ENCODE measurements at places on chromosomes 13 and 19.
A peak's percentile ranks its signal among the peaks of the same experiment; 100 is the strongest.

GRCh38 chr19:53019684-53020083 is 6.0 kb downstream of the ERVV-1 start:
- no peak for DNase-seq

- no peak for DNase-seq
Measured at GRCh38 chr19:29268103-29268502, 55.2 kb upstream of the UQCRFS1 start.

GRCh38 chr13:19665427-19665859 is 32.0 kb downstream of the MPHOSPH8 start:
- DNase-seq, result no peak

DNA sequence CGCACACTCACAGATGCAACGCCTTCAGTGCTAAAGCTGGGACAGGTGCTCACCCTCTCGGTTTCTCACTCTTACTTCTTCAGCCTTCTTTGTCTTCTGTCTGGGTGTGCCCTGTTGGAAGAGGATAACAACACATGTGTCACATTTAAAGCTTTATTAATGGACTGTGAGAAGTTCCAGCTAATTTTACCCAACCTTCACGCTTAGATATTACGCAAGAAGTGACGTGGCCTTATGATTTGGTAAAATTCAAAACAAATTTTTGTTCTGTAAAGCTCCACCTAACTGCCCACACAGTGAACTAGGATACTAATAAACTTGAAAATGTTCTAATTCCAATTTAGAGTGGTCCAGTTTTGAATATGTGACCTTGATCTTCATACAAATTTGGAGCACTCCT is 66.7 kb upstream of the LRCH1 start:
- no peak for DNase-seq

DNA sequence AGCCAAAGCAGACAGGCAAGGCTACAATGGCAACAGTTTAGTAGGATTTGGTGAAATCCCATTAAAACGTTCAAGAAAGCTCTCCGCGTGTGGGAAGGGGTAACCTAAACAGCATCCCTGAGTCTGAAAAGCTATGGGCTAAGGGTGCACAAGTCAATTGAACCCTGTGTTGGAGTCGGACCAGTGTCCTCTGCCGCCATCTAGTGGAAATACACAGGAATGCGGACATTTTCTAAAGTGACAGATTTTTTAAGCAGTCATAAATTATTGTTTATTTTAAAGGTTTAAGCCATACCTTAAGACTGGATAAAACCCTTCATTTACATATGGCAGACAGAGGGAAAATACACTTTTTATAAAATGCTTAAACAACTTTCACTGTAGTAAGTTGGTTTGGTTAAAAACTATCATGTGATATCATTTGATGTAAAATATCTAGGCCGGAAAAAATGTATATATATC is 26.5 kb upstream of the LSM14A start:
- DNase-seq, result peak; percentile 23
